Breast epithelium (tissue), 4 donors: ENCODE measurements at places on chromosomes 3 and 15. TPM values are rescaled to one million over a fixed set of nuclear protein-coding genes. Genes with fewer than 3 reads are reported as not detected.

Gene SCN5A
- 0.33 TPM for total RNA-seq

GRCh38 chr15:91609231-91609630 is 244.3 kb upstream of the SLCO3A1 start:
- no peak for DNase-seq

Gene MEGF11
- not detected for total RNA-seq

- DNase-seq = no peak
Observed at GRCh38 chr15:71804695-71805470, 5.5 kb upstream of the NR2E3 start.

DNA sequence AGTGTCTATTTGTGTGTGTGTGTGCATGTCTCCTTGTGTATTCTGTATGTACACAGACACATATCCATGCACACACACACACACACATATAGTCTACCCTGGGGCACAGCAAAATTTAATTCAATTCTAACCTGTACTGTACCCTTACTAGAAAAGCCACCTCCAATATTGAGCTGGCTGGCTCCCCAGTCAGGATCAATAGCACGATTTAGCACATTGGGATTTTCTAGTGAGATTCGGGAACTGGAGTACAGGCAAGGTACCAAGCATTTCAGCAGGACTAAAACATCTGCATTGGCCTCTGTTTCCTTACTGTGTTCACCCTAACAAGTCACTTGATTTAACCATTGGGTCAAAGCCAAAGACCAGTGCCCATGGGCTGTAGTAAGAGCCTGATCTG is 13.2 kb downstream of the FSTL1 start:
- no peak for DNase-seq

DNA sequence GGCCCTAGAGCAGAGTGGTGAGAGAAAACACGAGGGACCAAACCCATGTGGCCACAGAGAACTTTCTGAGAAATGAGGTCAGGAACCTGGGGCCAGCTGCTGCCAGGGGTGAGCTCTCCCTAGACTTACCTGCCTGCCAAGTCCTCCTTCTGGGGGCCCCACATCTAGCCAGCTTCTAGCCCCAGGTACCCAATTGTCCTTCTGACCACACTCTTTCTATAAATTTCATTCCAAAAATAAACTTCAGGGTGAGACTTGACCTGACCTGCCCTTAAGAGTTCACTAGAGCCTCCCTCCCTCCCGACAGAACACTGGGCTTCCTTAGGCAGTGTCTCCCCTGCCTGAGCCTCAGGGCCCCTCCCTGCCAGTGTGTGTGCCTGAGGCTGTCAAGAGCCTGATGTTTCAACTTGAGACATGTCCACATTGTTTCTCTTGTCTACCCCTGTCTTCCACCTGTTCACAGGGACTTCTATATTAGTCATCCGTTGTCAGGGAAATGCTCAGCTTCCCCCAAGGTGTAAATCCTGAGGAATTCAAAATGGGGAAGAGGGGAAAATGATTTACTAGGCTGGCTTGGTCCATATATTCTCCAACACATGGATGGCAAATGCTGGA is 312.8 kb upstream of the TLE3 start:
- DNase-seq = no peak

Gene TF
- 6.3 TPM for total RNA-seq
